Endothelial cell of umbilical vein (primary cell): ENCODE measurements at places on chromosomes 7 and 10. TPM values are rescaled to one million over a fixed set of nuclear protein-coding genes. Genes with fewer than 3 reads are reported as not detected.

ADO gene
- polyA plus RNA-seq: 6.5 and 8.2 TPM in 2 replicates

DNA sequence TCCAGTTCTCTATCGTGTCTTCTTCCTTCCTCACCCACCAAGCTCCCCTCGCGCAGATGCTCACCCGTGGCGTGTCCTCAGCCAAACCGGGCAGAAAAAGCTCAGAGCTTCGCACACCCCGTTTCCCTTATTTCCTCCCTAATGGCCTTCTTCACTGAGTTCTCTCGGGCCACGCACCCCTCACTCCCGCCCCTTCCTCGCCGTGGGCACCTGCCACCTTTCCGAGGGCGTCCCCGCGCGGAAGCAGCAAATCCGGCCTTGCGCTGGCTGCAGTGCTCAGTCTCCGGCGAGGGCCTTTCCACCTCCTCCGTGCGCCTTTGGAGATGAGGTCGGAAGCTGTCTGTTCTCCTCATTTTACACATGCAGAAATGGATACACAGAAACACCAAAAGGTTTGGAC is 12.4 kb upstream of the CALML3 start:
- no peak for DNase-seq

DNA sequence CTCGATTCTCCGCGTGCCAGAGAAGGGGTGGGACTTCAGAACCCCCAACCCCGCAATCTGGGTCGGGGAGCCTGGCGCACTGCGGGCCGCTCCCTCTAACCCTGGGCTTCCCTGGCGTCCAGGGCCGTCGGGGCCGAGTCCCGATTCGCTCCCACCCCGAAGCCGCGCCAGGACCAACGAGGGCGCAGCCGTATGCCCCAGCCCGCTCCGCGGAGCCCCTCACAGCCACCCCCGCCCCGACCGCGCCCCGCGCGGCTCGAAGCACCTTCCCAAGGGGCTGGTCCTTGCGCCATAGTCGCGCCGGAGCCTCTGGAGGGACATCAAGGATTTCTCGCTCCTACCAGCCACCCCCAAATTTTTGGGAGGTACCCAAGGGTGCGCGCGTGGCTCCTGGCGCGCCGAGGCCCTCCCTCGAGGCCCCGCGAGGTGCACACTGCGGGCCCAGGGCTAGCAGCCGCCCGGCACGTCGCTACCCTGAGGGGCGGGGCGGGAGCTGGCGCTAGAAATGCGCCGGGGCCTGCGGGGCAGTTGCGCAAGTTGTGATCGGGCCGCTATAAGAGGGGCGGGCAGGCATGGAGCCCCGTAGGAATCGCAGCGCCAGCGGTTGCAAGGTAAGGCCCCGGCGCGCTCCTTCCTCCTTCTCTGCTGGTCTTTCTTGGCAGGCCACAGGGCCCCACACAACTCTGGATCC is at the start of gene LEP:
Gene LEP, plus strand, starts transcription at position 583 of the 691 bp plus-strand sequence. CDS start 10,741 bp downstream, outside the sequence.
- no peak for DNase-seq

FBXL15 gene
- polyA plus RNA-seq: 15.3 and 21.6 TPM in 2 replicates

LRRD1 gene
- 0.03 TPM in 1 of 2 replicates, not detected in the other for polyA plus RNA-seq
